Head of caudate nucleus (tissue), 42 donors: ENCODE measurements at places on chromosomes 12 and 14.

- DNase-seq, result no peak
These were observed 61.4 kb upstream of the VPS33A start for GRCh38 chr12:122327494-122328385.

DNA sequence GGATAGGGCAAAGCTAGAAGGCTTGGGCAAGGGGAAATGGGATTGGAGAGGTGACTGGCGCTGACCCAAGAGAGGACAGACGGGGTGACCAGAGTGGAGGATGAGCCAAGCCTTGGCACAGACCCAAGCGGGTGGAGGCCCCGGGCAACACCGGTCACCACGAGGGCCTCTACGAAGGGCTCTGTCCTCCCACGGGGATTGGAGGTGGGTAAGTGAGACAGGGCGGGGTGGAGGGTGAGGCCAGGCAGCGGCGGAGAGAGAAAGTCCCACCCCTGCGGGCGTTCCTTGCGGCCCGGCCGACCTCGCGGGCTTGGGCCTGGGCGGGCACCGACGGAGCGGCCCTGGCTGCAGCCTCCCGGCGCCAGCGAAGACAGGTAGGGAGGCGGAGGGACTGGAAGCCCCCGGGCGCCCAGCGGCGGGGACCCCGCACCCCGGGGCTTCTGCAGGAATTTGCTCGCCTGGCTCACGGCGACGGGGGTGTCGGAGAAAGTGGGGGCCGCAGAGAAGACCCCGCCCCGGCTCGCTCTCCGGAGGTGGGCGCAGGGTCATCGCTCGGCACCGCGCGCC is at the start of gene PAPLN:
TSS of gene PAPLN (plus strand) at position 288 of the 567 bp plus-strand sequence. CDS start 2,273 bp downstream, outside the sequence.
- DNase-seq, result no peak

DNA sequence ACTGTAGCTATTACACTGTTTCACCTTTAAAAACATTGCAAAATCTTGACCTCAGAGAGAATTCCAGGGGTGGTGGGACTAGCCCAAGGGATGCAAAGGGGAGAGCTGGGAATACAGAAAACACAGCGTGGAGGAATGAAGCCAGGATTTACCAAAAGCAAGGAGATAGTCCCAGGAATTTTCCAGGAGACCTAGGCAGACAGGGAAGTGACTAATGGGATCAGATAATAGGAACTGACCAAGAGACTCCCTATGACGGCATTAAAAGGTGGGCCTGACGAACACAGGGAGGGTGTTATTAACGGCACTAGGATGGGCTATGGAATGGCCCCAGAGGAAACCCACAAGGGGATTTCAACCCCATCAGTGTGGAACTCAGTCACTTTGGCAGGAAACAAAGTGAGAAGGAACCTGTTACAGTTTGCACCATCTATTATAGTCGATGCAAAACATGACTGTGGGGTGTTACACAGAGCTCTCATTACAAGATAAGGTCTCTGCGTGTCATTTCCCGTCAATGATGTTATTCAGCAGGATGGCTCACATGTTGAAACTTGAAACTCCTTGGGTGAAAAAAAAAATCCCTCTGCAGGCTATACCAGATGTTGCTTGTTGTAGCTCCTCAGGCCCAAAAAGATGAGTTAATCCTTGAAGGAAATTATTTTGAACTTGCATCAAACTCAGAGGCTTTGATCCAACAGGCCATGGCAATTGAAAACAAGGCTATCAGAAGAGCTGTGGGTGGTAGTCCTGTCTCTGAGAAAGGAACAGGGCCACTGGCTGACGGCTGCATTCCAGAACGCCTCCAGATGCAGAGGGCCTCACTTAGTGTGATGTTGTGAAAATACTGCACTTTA is 58.7 kb downstream of the DRAM1 start:
- no peak for DNase-seq

DNA sequence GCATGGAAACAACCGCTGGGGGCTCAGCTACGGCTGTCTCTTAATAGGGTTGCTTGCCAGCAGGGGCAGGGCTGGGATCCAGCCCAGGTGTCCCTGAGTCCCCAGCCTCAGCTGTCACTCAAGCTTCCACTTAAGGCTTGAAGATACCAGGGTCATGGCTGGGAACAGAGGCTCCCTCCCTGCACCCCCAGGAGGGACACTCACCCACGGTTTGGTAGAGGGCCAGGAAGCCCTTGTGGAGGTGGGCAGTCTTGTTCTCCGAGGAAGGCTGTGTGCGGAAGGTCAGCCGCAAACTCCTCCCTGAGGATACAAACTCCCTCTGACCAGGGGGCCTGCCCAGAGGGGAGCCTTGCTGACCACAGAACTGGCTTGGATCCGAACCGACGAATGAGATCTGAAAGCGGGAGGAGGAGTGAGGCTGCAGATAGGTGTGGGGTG is 7.3 kb downstream of the C1RL start:
- DNase-seq, result no peak

GRCh38 chr12:103909811-103910210 is 20.4 kb upstream of the HSP90B1 start:
- no peak for DNase-seq

- DNase-seq, result no peak
These were observed 23.9 kb downstream of the SLC7A7 start for GRCh38 chr14:22791301-22791700.

- DNase-seq, result peak; percentile 16
These were observed at the start of gene B4GALNT3 for GRCh38 chr12:459430-460258. Gene B4GALNT3, plus strand, starts transcription at chr12:459939. Its CDS starts 438 bp downstream, at chr12:460377.

DNA sequence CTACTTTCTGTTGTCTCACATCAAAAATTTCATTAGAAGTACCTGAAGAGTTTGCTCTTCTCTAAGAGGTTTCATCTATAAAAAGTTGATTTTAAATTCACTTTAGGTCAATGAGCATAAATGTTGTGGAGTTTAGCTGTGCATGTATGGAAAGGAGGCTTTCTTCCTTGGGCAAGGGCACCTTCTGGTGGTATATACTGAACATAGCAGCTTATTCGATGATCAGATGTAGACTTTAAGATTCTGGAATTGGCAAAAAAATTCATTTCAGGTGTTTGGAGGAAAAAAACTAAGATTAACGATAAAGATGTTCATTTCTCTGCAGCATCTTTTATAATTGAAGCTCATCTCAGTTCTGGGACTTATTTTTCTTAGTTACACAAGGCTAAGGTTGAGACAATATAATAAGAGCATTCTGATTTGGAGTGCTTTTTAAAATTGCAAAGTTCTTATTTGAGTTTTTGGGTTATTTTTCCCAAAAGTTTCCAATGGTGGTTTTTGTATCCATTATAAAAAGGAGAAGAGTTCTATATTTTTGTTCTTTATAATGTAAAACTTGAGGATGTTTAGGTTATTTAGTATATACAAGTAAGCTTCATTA is 46.8 kb downstream of the TMEM117 start:
- no peak for DNase-seq

GRCh38 chr12:106049105-106049504 is 89.6 kb downstream of the NUAK1 start:
- peak; percentile 16 for DNase-seq

- DNase-seq, result no peak
These were observed 432 bp downstream of the C14orf93 start for GRCh38 chr14:23009483-23009938.

DNA sequence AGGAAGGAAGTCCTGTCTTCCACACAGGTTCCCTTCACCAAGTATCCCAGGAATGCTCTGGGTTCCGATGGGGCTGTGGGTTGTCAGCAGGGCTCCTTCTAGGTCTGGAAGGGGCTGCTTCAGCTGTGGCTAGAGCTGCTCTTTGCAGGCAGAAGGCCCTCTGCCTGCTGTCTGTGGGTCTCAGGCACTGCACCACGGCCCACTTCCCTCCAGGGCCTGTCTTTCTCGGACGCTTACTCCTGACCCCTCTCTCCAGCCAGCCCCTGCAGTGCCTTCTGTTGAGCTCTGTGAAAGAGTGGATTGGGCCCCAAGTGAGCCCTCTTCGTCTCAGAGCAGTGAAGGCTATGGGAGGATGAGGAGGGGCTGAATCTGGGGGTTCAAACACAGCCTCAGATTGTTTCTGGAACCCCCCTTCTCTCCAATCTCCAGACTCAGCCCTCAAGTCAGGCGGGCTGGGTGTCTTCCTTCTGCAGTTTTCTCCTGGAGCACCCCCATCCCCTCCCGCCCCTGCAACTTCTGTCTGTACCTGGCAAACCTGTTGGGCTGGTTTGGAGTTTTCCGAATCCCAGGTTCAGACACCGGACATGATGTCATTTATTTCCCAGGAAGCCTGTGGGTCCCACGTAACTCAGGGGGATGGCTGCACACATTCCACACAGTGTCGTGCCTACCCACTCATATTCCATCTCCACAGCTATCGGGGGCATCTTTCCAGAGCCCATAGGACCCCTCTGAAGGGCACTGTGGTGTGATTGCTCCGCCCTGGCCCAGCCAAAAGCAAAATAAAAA is 24.9 kb upstream of the SPPL3 start:
- no peak for DNase-seq
